ENCODE measurements at places on chromosomes 7 and 10. TPM values are rescaled to one million over a fixed set of nuclear protein-coding genes. Genes with fewer than 3 reads are reported as not detected.

C10orf105 gene
- not detected for total RNA-seq

ZNF32 gene
- total RNA-seq, result 20.8 TPM

JMJD1C gene
- 72.7 TPM for total RNA-seq

C10orf62 gene
- 0.06 TPM for total RNA-seq

COMTD1 gene
- total RNA-seq, result 10.6 TPM

SSC4D gene
- total RNA-seq, result 0.44 TPM

PNLIPRP3 gene
- not detected for total RNA-seq

CTAGE6 gene
- total RNA-seq, result 0.32 TPM

SEMA4G gene
- 1.8 TPM for total RNA-seq

PCLO gene
- total RNA-seq, result 4.5 TPM

BTBD16 gene
- total RNA-seq, result not detected

FAM25G gene
- not detected for total RNA-seq

CAMK2B gene
- under 0.01 TPM for total RNA-seq

WNT16 gene
- total RNA-seq, result not detected

Data from bladder microvascular endothelial cell (primary cell).